ENCODE measurements at places on chromosomes 3 and 15.

DNA sequence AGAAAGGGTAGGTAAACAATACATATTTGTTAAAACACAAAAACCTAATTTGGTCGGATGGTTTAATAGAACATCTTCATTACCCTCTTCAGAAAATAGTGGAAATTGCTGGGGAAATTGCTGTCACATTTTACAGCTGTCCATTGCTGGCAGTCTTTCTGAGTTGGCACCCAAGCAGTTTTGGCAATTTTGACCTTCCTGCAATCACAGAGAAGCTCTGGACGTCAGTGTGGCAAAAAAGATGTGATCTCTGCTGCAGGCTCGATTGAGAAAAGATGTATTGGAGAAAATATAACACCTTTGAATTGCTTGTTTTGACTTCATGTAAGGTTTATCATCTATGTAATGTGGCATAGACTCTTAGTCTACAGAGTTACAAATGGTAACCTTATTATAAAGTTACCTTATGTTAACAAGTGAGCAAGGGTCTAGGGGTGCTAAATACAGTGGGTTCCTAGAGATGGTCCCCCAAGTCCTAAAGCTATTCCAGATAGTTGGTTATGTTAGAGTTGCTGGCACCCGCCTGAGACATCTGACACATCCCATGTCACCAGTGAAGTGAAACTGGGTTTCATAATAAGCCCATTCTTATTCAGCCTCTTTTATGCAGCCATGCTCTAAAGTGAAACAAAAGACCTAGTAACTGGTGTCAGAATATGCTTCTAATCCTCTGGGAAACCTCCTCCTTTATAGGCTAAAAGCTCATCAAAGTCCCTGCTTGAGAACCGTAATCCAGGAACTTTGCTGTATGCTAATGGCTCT is 14.0 kb downstream of the UBE2E1 start:
- no peak for DNase-seq

- no peak for DNase-seq
Measured at GRCh38 chr3:129238945-129239705, 10.3 kb upstream of the COPG1 start.

GRCh38 chr3:171164067-171164465 is 137.5 kb upstream of the SLC2A2 start:
- DNase-seq: no peak

GRCh38 chr3:181782306-181782954 is 70.7 kb downstream of the SOX2 start:
- DNase-seq: no peak

DNA sequence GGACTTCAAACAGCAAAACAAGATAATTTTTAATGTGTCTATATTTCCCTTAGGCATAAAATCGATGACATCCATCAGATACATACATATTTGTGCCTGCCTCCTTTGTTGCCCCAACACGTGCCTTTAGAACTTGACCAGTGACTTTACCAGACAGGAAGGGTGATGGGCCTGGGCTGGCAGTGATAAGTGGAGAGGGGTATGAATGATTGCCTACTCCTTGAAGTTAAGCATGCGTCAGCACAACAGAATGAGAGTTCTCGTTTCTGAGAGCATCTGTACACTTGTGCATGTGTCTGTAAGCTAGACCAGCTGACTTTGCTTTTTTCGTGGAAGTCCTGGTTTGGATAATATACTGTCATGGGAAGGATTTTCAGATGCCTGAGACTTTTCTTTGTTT is 54.9 kb upstream of the COL6A6 start:
- no peak for DNase-seq

- no peak for DNase-seq
Measured at GRCh38 chr3:106759731-106760130, 617.5 kb upstream of the CCDC54 start.

GRCh38 chr3:129357616-129358015 is 70.8 kb downstream of the EFCAB12 start:
- no peak for DNase-seq

Data from stimulated activated CD8-positive, alpha-beta memory T cell treated with anti-CD3 and anti-CD28 coated beads, Interleukin-7, amount 100 ng/mL, for 24 hours (primary cell).